HFFc6 (cell line): ENCODE measurements at places on chromosomes 5 and 9. TPM values are rescaled to one million over a fixed set of nuclear protein-coding genes. Genes with fewer than 3 reads are reported as not detected.

Gene ALDH1A1
- 161 to 681 TPM (median 186 TPM) in 3 replicates for total RNA-seq

DNA sequence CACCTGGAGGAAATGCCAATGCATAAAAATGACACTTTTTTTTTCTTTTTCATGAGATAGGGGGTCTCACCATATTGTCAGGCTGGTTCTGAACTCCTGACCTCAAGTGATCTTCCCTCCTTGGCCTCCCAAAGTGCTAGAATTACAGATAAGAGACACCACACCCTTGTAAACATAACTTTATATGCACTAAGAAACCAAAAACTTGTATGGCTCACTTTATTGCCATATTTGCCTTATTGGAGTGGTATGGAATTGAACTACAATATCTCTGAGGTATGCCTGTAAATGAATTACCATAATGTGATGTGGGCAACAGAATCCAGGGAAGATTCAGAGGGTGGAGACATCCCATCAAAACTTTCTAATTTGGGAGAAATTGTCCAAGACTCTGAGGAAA is 113.9 kb downstream of the UGCG start:
- no peak for DNase-seq

DNA sequence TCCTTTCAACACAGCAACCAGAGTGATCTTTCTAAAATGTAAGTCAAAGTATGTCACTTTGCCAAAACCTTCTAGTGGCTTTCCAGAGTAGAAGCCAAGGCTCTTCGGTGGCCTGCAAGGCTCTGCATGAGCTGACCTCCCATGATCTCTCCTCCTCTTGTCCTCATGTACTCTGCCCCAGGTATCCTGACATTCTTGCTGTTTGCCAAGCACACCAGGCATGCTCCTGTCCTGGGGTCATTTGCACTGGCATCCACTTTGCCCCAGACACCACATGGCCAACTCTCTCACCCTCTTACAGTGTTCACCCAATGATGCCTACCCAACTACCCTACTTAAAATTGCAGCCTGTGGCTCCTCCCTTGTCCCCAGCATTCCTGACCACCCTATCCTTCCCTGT is 86.3 kb downstream of the ZNF618 start:
- DNase-seq, result no peak

- peak; percentile 63 for DNase-seq
Observed at GRCh38 chr9:133351908-133352634, 4.1 kb downstream of the RPL7A start.

DNA sequence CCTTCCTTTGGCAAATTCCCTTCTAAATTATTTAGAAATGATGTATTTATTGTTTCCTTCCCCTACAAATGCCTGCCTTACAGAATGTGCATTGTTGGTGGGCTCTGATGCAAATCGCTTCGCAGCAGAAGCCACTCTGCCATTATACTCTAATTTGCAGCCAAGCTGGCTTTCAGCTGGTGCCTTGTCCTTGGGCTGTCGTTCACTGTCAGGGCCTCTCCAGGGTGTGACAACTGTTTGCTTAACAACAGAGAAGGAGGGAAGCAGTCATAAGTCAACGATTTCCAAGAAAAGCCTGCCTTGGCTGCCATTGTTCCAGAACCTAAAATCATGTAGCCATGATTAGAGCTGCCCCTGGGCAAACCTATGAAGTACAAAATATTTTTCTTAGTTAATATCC is 260.1 kb upstream of the RGMB start:
- DNase-seq, result no peak

DNA sequence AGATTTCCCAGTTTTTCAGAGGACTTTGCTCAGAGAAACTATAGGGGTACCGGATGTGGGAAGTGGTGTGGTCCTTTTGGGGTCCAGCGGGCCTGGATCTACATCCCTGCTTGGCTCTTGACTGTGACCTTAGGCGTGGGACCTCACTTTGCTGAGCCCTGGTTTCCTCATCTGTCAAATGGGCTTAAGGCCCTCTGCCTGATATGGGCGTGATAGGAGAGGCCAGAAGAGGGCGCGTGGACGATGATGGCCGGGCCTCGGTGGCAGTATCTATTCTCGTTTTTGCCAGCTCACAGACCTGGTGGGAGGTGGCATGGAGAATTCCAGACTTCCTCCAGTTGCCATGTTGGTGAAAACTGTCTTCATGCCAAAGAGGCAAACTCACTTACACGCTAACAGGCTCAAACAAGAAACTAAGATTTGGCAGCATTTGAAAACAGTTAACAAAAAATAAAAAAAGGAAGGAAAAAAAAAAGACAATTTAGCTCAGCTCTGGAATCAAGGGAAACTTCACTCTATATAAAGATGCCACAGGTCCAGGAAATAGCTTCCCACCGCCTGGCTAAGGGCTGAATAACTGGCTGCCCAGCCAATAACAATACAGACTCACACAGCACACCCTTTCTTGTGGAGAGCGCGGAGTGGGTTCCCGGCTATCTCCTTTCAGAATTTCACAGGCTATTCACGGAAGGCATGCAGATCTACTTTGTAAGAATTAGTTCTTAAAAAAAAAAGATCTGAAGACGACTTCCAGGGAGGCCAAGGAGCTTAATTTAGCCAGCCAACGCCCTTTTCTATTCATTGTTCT is 1.7 kb downstream of the SH3PXD2B start:
- DNase-seq, result peak; percentile 37

DNA sequence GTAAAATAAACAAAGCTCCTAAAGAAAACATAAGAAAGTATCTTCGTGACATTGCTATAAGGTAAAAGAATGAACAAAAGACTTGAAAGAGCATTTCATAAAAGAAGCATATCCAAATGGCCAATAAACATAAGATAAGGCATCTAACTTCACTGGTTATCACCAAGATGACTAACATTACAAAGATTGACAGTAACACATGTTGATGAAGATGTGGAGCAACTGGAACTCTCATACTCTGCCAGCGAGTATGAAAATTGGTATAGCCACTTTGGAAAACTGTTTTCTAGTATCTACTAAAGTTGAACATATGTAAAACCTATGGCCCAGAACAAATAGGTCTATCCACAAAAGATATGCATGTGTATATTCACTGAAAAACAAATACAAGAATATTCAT is 150.5 kb downstream of the SNX18 start:
- DNase-seq, result no peak

DNA sequence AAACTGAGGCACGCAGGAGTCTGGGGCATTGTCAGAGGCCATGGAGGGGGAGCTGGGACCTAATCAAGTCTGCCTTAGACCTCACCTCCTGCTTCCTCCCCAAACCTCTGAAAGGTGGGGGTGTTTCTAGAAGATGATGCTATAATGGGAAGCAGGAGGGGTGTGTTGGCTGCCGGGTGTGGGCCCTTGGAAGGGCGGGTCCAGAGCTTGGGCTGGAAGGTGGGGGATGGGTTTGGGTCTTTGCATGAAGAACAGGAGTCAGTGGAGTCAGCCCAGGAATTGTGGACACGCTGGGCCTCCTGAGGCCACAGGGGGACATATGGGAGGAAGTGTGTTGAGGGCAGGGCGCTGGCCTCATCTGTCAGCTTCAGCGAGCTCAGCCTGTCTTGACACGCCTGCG is 101.0 kb upstream of the FCN2 start:
- no peak for DNase-seq

DNA sequence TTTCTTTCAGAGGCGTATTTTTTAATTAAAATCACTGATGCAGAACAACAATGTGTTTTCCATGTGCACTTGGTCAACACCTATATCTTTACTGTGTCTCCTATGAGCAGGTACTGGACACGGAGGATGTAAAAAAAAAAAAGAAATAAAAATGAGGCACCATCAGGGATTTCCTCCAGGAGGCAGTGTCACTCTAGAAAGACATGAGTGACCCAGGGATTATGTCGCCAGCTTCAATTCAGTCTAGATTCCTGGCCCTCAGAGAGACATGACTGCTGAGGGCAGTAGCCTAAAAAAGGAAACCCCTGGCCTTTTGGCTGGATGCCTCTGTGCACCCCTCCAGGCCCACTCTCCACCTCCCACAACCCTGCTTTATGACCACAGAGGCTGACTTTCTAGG is 18.3 kb upstream of the IL33 start:
- DNase-seq, result no peak
